ENCODE measurements at places on chromosomes 7 and 10.

DNA sequence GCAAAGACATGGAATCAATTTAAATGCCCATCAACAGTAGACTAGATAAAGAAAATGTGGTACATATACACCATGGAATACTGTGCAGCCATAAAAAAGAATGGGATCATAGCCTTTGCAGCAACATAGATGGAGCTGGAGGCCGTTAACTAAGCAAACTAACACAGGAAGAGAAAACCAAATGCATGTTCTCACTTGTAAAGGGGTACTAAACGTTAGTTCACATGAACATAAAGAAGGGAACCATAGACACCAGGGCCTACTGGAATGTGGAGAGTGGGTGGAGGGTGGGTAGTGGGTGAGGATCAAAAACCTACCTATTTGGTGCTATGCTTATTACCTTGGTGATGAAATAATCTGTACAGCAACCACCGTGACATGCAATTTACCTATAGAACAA lies 78.4 kb upstream of the GSDME start:
- no peak for DNase-seq

DNA sequence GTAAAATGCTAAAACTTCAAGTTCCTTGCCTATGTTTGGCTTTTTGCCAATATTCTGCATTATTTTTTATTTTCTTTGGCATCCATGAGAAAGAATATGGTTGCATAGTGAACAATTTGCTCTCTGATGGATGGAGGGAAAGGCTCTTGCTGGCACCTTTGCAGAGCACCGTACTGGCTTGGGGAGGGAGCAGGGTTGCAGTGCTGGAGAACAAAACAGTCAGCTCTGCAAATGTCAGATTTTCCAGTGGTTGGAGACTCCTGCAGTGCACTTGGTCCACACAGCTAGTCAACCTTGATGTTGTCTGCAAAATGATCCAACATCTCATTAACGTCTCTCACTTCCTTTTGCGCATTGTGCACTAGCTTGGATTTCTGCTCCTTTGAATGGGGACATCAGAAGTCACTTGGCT lies 100.8 kb downstream of the ANLN start:
- DNase-seq: no peak

DNA sequence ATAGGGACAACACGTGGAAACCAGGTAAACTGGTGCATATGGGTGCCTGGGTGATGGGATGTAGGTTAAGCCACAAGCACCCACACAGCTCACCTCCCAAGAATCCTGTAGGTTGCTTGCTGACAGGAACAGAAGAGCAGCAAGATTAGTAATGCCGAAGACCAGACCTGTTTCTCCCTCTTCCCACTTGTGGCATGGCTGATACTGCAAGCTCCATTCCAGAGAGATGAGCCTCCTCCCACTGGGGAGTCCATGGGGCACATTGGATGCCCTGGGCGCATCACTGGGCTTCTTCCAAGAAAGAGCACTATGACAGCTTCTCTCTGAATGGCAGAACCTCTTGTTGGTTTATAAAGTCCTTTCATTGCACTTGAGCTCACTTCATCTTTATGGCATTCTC lies 44.4 kb upstream of the LOXL4 start:
- no peak for DNase-seq

GRCh38 chr10:23174977-23175512 lies 17.1 kb upstream of the PTF1A start:
- no peak for DNase-seq

DNA sequence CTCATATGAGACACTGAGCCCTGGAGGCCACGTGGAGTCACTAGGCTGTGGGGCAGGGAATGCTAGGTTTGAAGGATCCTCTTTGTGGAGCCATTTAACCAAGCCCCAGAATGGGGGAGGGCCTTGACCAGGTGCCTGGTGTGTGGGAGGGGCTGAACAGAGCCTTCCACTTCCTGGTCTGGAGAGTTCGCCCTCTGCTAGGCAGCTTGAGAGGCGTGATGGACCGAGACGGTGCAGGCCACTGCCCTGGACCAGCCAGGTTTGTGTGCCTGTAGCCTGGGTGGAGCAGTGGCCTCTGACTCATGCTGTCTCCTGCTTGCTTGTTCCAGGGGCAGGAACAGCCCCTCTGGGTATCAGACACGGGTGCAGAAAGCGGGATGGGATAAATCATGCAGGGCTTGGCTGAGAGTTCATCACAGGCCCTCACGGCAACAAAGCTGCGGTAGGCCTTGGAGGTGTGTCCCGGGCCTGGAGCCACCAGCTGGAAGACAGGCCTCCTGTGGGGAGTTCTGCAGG lies 27.4 kb downstream of the ADAMTS14 start:
- DNase-seq: no peak

DNA sequence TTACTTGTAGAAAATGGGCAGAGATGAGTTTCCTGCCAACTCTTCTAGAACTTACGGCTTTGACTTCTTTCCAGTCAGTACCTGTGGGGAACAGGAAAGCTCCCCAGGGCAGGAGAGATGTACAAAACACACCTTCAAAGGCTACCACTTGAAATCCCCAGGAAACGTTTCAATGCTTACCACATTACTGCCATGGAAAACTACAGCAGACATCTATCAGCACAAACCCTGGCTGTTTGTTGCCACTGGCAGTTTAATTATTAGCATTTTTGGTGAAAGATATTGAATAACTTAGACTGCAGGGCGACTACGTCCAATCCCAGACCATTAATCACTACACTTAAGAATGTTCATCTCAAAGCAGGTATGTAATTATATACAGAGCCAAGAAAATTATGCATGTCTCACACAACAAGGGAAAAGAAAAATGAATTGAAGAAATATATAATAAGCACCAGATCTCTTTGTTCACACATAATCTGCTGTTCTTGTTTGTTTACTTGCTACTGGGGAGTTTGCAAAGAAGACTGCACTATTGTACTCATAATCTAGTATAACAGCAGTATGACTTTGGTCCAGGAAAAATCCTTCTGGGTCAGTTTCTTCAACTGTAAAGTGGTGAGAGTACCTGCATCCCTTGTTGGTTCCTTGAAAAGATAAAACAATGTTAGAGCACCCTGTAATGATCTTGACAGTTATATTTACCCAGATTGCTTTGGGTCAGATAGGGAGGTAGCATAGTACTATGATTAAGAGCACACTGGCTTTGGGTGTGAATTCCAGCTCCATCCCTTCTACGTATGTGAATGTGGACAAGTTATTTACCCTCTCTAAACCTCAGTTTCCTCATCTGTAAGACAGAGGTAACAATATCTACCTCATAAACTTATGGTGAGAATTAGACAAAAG lies 138.3 kb downstream of the DOCK4 start:
- DNase-seq: no peak

- no peak for DNase-seq
These were observed at the start of gene LGI1 for GRCh38 chr10:93757801-93758507. TSS of gene LGI1 (plus strand) at chr10:93757936. CDS start at chr10:93758145, 209 bp downstream.

DNA sequence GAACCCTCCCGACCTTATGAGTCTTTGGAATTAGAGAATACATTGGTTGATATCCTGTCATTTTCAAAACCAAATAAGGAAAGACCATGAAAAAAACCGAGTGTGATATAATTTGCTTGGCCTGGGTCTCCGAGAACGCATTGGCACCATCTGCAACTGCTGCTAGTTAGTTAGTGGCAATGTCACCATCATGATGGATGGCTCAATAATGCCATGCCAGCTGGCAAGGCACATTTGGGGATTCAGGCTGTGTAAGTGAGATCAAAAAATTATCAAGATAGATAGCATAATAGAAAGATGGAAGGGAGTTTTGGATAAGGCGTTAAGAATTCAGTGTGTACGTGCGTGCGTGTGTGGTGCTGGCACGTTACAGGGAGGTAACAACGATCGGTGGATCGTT lies 134.7 kb upstream of the TCERG1L start:
- DNase-seq: no peak

GRCh38 chr7:106957766-106958165 lies 86.7 kb upstream of the PRKAR2B start:
- no peak for DNase-seq

- no peak for DNase-seq
These were observed 1.9 kb downstream of the HTR5A start for GRCh38 chr7:155071916-155072571.

- no peak for DNase-seq
These were observed 66.6 kb upstream of the CAMK2B start for GRCh38 chr7:44391746-44392617.

DNA sequence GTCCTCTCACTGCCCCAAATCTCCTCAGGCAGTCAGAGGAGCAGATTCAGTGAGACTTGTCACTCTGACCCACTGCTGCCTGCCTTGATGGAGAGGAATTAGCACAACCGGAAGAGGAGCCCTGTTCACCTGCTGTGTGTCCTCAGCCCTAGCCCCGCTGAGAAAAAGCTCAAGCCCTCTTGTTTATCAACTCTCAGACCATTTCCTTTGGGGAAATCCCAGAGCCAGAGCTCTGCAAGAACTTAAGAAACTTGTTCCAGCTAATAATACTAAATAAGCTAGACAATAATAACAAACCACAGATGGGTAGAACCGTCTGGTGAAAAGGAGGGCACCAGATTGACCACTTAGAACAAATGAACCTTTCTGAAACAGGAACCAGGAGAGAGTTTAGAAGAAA lies 37.7 kb upstream of the ITGB1 start:
- DNase-seq: no peak

DNA sequence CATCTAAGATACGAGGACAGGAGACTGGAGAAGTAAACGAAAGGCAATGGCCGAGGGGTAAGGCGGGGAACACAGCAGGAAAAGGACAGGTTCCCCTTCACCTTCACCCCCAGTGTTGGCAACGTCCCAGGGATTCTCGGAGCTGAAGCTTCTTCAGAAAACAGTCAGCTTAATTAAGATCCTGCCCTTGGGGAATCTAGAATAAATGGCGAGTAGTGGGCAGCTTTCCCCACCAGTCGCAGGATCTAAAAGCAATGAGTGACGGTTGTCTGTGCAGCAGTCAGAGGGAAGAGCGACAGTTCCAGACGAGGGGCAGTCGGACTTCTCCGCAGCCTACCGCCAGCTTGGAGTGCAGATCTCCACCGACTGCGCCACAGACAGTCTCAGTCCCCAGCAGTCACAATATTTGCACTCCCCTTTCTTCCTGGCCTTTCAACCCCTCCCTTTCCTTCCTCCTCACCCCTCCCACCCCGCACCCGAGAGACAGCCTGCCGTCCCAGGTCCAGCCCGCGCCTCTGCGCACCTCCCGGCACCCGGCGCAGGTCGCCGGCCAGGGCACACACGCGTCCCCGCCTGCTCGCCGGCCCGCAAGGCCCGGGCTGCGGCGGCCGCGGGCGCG lies 10.9 kb upstream of the SP8 start:
- DNase-seq: no peak

- no peak for DNase-seq
These were observed 166.0 kb upstream of the ZNF32 start for GRCh38 chr10:43814663-43815062.

GRCh38 chr7:4712281-4713182 lies 30.4 kb downstream of the FOXK1 start:
- DNase-seq: no peak

DNA sequence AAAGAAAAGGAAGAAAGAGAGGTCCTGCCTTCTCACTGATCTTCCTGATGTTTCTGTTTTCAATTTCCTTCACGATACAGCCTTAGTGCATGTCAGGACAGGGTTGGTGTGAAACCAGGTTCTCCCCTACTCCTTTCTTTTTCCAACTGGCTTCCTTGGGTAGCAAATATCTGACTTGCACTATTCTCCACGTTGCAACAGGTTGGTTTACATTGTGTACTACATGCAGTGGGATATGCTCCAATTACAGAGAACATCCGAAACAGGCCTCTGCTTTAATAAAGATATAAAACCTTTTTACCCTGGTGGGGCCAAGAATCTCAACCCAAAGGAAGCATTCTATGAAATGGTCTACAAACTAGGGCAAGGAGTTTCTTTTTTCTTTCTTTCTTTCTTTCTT lies 16.9 kb upstream of the CREB5 start:
- DNase-seq: no peak

GRCh38 chr10:96470116-96470743 lies 43.5 kb downstream of the TLL2 start:
- peak; percentile 27 for DNase-seq

GRCh38 chr7:80722616-80723195 lies 84.3 kb downstream of the CD36 start:
- no peak for DNase-seq

GRCh38 chr7:34751725-34752643 lies 94.0 kb downstream of the NPSR1 start:
- no peak for DNase-seq

GRCh38 chr7:24685708-24686107 lies 71.6 kb downstream of the GSDME start:
- no peak for DNase-seq

DNA sequence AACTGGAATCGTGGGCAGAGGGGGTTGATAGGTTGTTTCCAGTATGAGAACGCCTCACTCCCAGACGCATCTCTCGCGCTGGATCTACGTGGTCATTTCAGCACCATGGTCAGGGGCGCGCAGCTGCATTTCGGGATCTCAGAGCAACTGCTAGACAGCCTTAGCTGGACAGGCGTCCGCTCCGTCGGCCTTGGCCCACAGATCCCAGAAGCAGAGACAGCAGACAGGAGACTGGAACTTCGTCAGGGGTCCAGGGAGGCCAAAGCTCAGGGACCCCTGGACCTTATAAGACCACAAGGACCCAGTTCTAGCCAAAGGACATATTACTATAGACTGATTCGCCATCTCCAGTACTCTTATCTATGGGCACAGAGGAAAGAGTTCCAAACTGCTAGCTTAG lies 5.3 kb downstream of the NEUROG3 start:
- DNase-seq: no peak

DNA sequence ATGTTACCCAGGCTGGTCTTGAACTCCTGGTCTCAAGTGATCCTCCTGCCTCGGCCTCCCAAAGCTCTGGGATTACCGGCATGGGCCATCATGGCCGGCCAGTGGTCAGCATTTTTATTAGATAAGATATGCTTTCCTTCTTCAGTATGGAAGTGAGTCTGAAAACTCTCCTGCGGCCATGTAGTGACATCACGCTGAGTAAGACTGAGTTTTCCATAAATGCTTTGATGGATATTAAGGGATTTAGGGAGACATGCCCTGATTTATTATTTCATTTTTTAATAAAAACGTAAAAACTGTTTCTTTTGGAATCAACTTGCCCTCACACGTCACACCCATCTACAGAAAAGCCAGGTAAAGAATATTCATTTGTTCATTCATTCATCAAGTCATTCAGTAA lies 48.4 kb downstream of the DYNC1I1 start:
- DNase-seq: no peak

GRCh38 chr7:78279032-78279431 lies 480.5 kb downstream of the PHTF2 start:
- no peak for DNase-seq

DNA sequence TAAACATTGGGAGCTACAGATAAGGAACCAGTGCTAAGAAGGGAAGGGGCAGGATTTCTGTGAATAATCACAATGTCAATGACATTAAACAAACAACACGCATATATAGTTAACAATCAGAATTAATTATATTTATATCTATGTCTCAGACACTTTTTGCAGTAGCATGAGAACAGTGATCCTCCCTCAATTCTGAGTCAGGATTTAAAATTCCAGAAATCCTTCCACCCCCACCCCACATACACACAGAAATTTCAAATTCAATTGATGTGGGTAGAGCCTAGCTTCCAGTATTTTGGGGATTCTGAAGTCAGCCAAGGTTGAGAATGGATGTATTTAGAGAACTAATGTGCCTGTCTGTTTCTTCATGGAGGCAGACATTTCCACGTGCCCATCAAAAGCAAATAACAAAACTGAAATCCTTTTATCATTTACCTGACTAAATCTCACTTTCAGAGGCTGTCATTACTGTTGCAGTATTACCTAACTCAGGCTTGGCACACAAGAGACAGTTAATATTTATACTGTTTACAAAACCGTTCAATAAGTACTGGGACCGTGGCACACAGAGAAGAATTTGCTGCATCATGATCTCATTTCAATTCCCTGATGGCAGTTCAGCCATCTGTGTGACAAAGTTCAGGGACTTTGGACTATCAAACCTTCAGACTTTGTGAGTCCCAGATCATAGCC lies 116.6 kb upstream of the PALS2 start:
- DNase-seq: no peak
